ENCODE measurements at places on chromosomes 13 and 19.
A peak's percentile ranks its signal among the peaks of the same experiment; 100 is the strongest.

GRCh38 chr13:32031815-32032370 is 319 bp downstream of the FRY start:
- DNase-seq, result no peak

DNA sequence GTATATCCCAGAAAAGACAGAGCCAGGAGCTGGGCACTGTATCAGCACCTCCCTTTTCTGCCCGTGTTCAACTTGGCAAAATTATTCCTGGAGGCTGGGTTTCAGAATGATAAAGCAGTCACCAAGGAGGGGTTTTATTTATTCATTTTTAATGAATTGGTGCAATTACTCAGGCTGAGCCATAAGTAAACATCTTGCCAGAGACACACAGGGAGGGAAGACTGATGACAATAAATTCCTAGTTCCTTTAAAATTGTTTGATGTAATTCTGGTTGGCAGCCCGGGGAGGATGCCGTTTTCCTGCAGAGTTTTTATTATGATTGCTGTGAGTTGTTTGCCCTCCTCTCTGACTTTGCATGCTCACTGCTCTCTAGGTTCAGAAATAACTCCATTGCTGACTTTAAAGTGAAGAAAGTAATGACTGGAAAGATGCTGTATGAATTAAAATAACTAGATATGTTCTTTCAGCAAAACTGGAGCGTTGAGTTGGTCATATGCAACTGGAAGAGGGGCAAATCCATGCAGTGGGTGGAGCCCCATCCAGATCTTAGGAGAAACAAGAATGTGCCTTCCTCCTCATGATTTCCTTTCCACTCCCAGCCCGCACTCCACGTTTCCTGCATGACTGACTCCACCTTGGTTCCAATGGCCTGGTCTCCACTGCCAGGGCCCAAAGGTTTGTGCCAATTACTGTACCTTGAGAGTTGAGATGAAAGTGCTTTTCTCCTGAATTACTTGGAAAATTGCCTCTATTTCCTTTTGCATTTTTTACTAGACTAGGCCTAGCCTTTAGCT is 182.1 kb downstream of the RFC3 start:
- DNase-seq, result no peak

DNA sequence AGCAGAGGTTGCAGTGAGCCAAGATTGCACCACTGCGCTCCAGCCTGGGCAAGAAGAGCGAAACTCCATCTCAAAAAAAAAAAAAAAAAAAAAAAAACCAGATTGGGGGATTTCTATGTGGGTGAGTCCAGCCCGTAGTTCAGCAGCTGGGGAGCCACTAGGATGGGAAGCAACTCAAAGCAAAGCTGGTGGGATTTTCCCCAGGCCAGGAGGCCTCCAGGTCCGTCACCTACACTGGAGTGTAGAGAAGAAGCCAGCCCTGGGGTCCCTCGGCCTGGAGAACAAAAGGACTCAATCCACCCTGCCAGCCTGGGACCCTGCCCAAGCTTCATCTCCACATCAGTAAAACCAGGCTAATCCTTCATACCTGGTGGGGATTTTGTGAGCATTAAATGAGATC is 121.3 kb upstream of the CACNA1A start:
- DNase-seq, result no peak

DNA sequence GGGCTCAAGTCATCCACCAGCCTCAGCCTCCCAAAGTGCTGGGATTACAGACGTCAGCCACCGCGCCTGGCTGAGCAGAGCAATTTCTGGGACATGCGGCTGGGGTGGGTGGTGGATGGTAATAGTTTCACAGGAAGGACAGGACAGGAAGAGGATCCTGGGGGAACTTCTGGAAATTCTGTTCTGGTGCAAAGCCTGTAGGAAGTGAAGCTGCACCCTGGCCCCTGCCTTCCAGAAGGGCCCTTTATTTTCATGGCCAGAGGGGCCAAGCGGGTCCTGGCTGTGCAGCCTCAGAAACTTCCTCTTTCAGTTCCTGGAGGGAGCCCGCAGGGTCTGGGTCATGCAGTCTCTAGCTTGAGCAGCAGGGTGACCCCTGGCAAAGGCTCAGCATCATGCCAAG is 15.7 kb downstream of the FEM1A start:
- no peak for DNase-seq

- no peak for DNase-seq
Measured at GRCh38 chr19:44680536-44680935, 9.3 kb downstream of the CEACAM19 start.

- peak; percentile 23 for DNase-seq
Measured at GRCh38 chr13:42047561-42048341, 697 bp upstream of the DGKH start.

DNA sequence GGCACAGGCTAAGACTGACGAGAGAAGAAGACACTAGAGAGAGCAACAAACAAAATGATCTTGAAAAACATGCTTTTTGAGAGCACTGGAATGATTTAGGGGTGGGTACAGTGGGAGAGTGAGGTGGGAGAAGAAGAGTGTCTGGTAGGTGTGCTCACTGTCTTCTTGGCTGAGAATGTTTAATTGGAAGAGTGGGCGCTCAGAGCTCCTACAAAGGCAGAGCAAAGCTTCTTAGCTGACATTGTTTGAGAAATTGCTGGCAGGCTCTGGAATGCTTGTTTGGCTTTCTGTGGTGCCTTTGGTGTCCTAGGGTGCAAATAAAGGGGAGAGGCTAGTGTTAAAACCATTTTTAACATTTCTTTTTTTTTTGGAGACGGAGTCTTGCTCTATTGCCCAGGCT is 1.5 kb upstream of the LIPE start:
- DNase-seq, result no peak

GRCh38 chr19:45575216-45575615 is 9.4 kb downstream of the OPA3 start:
- DNase-seq, result no peak

GRCh38 chr19:49064029-49064629 is 489 bp downstream of the NTF4 start:
- no peak for DNase-seq

DNA sequence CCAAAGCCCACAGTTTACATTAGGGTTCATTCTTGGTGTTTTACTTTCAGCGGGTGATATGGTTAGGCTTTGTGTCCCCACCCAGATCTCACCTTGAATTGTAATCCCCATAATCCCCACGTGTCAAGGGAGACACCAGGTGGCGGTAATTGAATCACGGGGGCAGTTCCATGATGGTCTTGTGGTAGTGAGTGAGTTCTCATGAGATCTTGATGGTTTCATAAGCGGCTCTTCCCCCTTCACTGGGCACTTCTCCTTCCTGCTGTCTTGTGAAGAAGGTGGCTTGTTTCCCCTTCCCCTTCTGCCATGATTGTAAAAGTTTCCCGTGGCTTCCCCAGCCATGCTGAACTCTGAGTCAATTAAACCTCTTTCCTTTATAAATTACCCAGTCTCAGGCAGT is 12.0 kb downstream of the FPR2 start:
- no peak for DNase-seq

DNA sequence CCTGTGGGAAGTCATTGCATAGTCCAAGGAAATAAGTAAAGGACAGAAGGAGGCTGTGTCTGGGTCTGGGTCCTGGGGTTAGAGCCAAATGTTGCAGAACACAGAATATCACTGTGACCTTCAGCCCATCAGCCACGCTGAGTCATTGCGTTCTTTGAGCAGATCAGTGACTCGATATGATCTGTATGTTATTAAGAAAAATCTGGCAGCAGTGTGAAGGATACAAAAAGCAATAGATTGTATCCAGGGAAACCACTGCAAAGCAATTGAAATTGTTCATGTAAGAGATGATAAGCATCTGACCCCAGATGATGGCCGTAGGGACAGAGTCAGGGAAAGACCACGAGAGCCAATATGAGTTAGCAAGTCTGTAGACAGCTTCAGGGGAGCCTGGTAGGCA is 1575.1 kb upstream of the SLC10A2 start:
- DNase-seq, result no peak

- DNase-seq, result peak; percentile 57
Measured at GRCh38 chr19:1837625-1838105, 10.6 kb downstream of the REXO1 start.

DNA sequence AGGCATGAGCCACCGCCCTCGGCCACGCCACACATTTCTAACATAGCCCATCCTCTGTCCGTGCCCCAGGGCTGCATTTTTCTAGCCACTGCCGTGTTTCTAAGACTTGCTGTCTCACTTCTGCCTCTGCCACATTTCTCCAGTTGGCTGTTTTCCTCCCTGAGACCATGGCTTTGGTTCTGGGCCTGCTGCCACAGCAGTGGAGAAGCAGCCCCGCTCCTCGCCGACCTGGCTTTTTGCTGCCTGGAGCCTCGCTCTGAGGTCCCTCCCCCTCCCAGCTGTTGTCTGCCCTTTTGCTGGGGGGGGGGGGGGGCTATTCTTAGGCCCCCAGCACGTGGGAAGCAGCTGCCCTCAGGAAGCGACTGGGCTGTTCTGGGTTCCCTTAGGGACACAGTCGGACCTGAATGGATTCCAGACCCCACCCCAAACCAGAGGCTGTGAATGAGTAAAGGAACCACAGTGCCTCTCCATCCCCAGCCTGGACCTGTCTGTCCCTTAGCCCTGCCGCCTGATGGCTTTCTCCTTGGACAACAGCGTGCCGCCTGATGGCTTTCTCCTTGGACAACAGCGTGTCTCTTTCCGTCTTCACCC is 3.3 kb downstream of the GYS1 start:
- DNase-seq, result no peak

GRCh38 chr19:3822683-3823349 is 36.6 kb upstream of the MATK start:
- no peak for DNase-seq

DNA sequence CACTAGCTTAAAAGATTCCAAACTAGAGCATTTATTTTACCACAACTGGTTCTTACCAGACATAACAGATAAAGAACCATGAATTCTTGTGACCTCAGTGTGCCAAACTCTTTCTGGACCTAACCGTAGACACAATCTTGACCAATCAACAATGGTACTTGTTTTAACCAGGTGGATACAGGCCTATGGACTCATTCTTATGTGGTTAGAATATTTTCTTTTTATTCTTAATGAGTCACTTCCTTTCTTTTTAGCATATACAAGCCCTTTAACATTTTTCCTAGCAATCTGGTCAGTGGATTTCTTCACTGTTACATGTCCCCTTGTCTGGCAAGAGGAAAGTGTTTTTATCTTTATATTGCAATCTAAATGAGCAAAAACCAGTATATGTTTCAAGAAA is 792.1 kb upstream of the SPRY2 start:
- no peak for DNase-seq
